Naive B cell (primary cell): ENCODE measurements at places on chromosomes 5 and 9. TPM values are rescaled to one million over a fixed set of nuclear protein-coding genes. Genes with fewer than 3 reads are reported as not detected.

GRCh38 chr9:108456903-108457302, 398.9 kb downstream of the ACTL7B start:
- H3K27ac ChIP-seq: no peak overlapping the region
- no peak for DNase-seq
- no peaks in the 10 kb centered on the region for H3K4me1 ChIP-seq
- no peaks in the 10 kb centered on the region for H3K36me3 ChIP-seq

DNA sequence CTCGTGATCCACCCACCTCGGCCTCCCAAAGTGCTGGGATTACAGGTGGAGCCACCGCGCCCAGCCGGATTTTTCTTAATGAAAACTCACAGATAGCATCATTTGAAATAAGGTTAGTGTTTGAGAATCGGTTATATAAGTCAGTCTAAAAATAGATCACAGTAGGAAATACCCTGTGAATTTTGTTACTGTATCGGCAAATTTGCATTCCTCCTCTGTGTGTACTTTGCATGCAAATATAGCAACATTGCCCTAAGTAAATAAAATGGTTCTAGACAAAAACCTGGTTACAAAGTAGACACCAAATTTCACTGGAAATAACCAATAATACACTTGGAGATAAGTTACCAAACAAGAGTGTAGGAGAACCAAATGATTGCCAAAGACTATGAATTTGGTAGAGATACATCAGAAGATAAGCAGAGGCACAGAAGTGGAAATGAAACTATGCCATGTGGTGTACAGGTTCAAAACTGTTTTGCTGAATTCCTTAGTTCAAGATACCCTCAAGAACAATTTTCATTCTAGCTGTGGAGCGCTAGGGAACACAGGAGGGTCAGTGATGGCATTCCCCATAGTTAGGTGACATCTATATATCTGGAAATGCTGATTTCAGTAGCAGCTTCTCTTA, 58.1 kb downstream of the ICE1 start:
- H3K27me3 ChIP-seq: no peaks in the 10 kb centered on the region
- peak overlapping the region; percentile 32 for H3K4me3 ChIP-seq
- peaks cover 13% of the 10 kb centered on the region for H3K4me1 ChIP-seq
- H3K27ac ChIP-seq: peak overlapping the region; percentile 49
- peaks cover 23% of the 10 kb centered on the region for H3K36me3 ChIP-seq

- no peak overlapping the region for H3K27ac ChIP-seq
- peaks cover 4% of the 10 kb centered on the region for H3K4me1 ChIP-seq
- H3K27me3 ChIP-seq: peaks cover 33% of the 10 kb centered on the region
- DNase-seq: no peak
Measured at GRCh38 chr9:121696930-121697329, 45.5 kb downstream of the DAB2IP start.

- DNase-seq: no peak
- H3K4me1 ChIP-seq: no peaks in the 10 kb centered on the region
- no peak overlapping the region for H3K4me3 ChIP-seq
- no peak overlapping the region for H3K27ac ChIP-seq
Measured at GRCh38 chr5:110562191-110562590, 164.3 kb downstream of the TMEM232 start.

- H3K4me1 ChIP-seq: no peaks in the 10 kb centered on the region
- H3K36me3 ChIP-seq: no peaks in the 10 kb centered on the region
- DNase-seq: no peak
- H3K27me3 ChIP-seq: no peaks in the 10 kb centered on the region
Measured at GRCh38 chr9:12516573-12516972, 176.6 kb upstream of the TYRP1 start.

GRCh38 chr5:61301341-61302199, 30.5 kb upstream of the ZSWIM6 start:
- H3K4me3 ChIP-seq: no peak overlapping the region
- H3K4me1 ChIP-seq: peaks cover 6% of the 10 kb centered on the region
- no peaks in the 10 kb centered on the region for H3K36me3 ChIP-seq
- no peaks in the 10 kb centered on the region for H3K27me3 ChIP-seq

DNA sequence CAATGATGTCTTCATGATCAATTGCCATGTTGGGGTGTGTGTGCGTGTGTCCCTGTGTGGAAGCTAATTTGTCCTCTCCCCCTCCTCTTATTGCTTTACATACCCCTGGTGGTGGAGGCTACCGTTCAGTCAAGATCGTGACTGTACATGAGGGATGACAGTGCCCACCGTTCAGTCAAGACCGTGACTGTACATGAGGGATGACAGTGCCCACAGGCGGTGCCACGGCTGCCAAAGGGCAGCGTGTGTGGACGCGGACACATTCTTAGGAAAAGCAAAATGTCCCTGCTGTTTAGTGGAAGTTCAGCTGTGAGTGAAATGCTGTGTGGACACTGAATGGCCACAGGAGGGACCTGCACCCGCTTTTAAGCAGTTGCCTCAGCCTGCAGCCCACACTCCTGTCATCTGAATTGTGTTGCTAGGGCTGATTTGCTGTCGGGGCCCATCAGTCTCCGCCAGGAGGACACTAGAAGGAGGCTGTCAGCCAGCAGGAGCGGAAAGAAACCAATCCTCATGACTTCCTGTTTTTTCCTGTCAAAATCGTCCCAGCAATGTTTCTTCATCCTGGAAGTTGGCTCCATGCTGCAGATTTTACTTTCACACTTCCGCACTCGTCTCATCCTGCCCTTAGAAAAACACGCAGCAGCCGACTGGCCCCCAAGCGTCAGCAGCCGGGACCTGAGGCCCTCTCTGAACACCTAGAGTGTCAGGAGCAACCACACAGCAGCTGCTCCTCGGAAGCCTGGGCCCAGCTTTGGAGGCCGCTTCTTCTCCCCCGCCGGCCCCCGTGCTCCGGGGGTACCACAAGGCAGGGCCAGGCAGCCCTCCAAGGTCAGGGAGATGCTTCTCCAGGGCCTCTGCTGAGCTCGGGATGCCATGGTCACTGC, 9.1 kb downstream of the OR2V1 start:
- no peak overlapping the region for H3K4me3 ChIP-seq
- peaks cover 6% of the 10 kb centered on the region for H3K36me3 ChIP-seq
- H3K4me1 ChIP-seq: no peaks in the 10 kb centered on the region

The UGT3A1 gene
- not detected for polyA plus RNA-seq

The CARD9 gene
- 0.41 TPM for polyA plus RNA-seq

The CCDC69 gene
- 103 TPM for polyA plus RNA-seq
